ENCODE measurements at places on chromosomes 4 and X.

DNA sequence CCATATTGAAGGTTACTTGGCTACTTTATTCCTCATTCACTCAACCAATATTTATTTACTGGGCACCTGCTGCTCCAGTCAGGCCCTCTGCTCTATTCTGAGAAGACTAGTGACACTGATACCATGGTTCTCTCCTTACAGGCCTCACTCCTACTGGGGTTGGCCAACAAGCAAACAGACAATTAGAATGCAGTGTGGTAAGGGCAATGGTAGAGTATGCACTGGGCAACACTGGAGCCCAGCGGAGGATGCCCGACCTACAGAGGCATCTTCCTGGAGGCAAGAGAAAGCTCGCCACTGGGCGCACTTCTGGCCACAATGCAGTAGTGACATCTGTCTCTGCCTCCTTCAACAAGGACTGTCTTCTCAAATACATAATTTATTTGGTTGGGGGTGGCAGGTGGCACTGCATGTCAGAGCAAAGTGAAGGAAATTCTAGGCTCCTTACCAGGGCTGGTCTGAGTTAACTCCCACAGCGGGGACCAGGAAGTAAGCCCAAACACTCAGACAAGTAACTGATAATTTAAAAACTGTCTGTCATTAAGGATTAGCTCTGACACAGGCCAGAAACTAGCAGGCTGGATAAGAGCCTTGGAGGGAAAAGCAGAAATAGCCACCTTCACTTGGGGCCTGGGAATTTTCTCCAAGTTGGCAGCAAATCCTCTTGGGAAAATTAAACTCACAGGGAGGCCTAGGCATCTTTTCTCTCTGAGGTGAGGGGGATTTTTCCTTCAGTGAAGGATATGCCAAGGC lies 150.7 kb upstream of the EOLA2 start:
- no peak for DNase-seq

GRCh38 chr4:113837397-113837796 lies 75.9 kb upstream of the CAMK2D start:
- no peak for DNase-seq

- DNase-seq = no peak
These were observed 1.1 kb upstream of the AP1S2 start for GRCh38 chrX:15855568-15856221.

GRCh38 chrX:66410806-66411205 lies 228.1 kb downstream of the EDA2R start:
- DNase-seq = no peak

GRCh38 chr4:42617030-42617429 lies 39.9 kb downstream of the ATP8A1 start:
- no peak for DNase-seq
